Stimulated activated CD8-positive, alpha-beta memory T cell treated with anti-CD3 and anti-CD28 coated beads, Interleukin-7, amount 100 ng/mL, for 24 hours (primary cell): ENCODE measurements at places on chromosomes 5 and 9.

- no peak for DNase-seq
Observed at GRCh38 chr9:128355451-128355850, 15.1 kb downstream of the SLC27A4 start.

- DNase-seq = peak; percentile 73
Observed at GRCh38 chr9:127224178-127224882, 40.2 kb upstream of the GARNL3 start.

- DNase-seq = no peak
Observed at GRCh38 chr9:106479679-106480078, 383.3 kb upstream of the ZNF462 start.

GRCh38 chr9:24245988-24246387 is 299.7 kb downstream of the IZUMO3 start:
- DNase-seq = no peak

- DNase-seq = no peak
Observed at GRCh38 chr5:82912462-82912861, 164.7 kb downstream of the TMEM167A start.

DNA sequence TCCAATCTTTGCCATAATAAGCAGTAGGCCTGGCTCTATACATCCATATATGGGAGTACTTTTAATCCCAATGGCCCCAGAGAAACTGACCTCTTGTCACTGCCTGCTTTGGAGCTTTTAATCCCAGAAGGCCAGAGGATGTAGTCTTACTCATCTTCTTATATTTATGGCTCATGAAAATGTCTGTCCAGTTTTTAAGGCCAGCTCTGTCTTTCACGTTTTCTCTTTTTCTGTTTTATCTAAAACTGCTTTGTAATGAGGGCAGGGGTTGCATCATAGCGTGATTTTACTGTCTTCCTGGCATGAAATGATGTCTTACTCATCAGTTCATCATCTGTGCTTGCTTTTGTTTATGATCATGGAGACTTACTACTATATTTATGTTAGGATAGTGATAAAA is 1094.9 kb downstream of the MAT2B start:
- no peak for DNase-seq

GRCh38 chr5:151062405-151063141 is 18.3 kb downstream of the TNIP1 start:
- no peak for DNase-seq

DNA sequence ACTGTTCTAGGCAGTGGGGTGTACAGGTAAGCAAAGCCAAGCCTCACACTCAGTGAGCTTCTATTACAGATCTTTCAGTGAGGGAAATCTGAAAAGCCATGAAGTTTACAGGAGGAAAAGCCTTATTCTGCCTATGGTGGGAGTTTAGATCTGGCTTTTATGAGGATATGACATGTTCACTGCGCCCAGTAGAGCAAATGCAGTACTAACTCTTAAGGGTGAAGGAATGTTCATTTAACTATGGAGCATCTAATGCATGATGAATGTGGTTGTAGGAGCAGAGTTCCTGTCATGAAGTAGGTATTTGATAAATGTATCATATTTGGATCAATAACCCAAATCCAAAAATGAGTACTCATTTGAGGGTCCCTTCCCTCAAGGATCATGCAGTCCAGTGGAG is 230.2 kb upstream of the PAPPA start:
- DNase-seq = no peak

DNA sequence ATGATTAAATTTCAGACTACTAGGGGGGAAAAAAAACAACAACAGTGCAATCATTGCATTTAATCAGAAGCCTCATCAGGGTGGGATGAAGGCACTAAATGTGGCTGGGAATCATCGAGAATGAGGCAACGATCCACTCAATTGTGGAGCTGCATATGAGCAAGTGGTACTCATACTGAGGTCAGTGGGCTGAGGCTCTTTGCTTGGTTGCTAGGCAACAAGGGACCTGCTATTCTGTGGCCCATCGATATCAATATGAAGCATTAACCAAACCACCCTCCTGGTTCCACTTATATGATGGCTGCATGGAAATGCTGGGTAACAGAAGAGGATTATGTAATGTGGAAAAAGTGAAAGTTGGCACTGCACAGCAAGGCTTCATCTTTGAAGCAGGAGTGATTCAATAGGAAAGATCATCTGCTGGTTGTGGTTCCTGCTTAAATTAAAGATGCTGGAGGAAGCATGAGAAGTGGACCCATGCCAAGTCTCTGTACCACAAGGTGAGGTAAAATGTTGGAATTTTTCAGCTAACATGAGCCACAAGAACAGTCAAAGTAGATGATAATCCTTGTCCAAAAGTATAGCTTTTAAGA is 159.8 kb upstream of the HMHB1 start:
- no peak for DNase-seq

DNA sequence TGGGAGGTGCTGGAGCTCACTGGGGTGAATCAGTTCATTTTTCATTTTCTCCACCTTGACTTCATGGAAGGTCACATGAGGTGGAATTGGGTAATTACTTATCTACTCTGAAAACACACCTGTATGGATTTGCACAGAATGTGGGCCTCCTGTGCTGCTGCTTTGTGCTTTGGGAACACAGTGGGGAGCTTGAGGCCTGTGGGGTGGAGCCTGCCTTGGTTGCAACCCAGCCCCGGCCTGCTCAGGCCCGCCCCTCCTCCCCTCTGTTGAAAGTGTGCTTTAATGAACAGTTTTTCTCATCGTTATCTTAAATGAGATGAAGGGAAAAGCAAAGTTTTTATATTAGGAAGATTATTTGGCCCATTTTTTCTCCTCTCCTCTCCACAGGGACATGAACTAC is 28.5 kb upstream of the DMRT3 start:
- no peak for DNase-seq

GRCh38 chr9:88652876-88653275 is 117.9 kb downstream of the NXNL2 start:
- no peak for DNase-seq

- DNase-seq = no peak
Observed at GRCh38 chr5:159178978-159179377, 30.4 kb downstream of the RNF145 start.

DNA sequence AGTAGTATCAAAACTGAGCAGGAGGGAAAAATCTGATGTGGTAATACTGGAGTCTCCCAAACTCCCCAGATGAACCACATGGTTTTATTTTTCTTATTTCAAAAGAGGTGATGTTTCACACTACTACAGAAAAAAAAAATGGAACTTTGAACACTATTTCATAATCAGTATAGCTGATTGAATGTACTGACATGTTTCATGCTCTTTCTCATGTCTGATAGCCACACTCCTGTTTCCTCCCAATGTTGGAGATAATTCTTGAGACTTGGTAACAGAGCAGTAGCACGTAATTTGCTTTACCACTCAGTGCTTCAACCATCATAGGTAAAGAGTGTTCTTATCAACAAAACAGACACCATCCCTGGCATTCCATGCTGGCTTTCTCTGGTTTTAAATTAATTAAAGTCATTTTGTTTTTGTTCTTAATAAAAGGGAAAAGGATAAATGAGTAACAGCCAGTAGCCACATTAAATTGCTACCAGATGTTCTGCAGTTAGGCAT is 85.2 kb downstream of the MUSK start:
- no peak for DNase-seq

GRCh38 chr5:168679515-168679920 is 100.3 kb upstream of the PANK3 start:
- peak; percentile 43 for DNase-seq

GRCh38 chr5:174097486-174098185 is 52.1 kb downstream of the NSG2 start:
- DNase-seq = no peak

DNA sequence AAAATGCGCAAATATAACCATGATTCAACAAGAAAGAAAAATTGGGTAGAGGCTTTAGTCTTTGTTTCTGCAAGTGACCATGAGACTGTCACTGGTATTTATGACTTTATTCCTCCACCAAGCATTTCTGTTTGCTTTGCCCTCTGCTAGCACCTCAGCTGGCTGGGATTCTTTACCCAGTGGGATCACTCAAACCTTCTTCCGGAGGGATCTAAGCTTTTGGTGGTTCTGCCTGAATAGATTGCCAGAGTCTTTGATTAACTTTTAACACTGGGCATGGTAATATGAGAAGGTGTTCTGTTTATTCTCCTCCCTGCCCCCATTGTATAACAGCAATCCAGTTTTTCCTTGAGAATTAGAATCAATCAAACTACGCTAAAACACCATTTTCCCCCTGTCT is 59.1 kb upstream of the FBN2 start:
- DNase-seq = no peak

DNA sequence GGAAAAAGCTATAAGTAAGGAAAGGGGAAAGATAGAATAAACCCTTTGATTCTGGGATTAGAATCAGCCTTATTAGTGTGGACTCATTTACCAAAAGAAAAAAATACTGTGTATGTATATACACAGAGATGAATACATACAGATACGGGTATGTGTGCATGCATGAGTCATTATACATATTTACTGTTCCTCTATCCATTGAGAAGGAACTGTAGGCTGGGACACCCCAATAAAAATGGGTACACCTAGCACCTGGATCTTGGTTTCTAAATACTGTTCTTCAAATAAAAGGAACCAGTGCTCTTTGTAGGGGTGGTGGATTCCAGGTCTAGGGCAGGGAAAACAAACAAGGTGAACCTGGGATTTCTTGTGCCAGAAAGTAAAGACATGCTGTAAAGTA is 48.3 kb downstream of the WHRN start:
- DNase-seq = no peak

- peak; percentile 45 for DNase-seq
Observed at GRCh38 chr9:114898741-114899140, 31.6 kb downstream of the TNFSF8 start.

- DNase-seq = no peak
Observed at GRCh38 chr9:74742792-74743730, 144.7 kb downstream of the TRPM6 start.

GRCh38 chr9:36575411-36575882 is 2.8 kb downstream of the MELK start:
- DNase-seq = no peak
